Fibroblast of upper back skin (primary cell): ENCODE measurements at places on chromosomes 2 and 18.

- no peak for DNase-seq
Observed at GRCh38 chr2:233402346-233402745, 48.1 kb downstream of the DGKD start.

DNA sequence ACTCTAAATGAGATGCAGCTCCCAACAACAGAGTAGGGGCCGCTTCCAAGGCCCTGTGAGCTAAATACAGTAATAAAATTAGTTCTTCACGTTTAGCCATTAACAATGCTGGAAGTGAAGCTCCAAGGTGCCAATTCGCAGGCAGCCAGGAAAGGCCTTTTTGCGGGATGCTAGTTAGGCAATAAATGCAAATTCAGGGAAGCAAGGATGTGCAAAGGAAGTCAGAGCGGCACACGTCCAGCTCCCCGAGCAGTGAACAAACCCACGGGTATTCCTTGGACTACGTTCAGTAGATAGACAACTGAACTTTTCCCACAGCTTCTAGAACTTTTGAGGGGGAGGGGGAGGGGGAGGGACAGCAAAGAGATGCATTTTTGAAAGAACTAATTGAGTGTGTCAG lies 6.9 kb downstream of the ZNF516 start:
- DNase-seq, result peak; percentile 60

GRCh38 chr2:176115883-176116813 lies at the start of gene HOXD10:
HOXD10 (plus strand) TSS chr2:176116778; CDS start chr2:176116834, 56 bp downstream.
- peak; percentile 80 for DNase-seq

DNA sequence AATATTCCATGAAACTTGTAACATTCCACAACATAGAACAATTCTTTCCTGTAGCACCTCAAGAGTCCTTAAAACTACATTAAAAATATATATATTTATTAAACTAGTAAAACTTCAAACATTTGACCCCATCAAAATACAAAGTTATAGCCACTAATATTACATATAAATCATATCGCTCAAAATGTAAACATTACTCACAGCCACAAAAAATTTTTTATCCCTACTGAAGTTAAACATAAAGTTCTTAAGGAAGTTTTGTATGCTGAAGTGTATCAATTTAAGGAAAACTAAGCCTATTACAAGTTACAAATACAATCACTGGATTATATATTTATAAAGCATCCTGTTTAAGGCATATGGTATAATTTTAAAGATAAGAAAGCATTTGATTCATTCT lies 80.3 kb upstream of the DNER start:
- DNase-seq, result no peak

GRCh38 chr2:32849456-32850194 lies 97.1 kb upstream of the LTBP1 start:
- DNase-seq, result no peak

GRCh38 chr2:39232141-39232540 lies 11.6 kb downstream of the CDKL4 start:
- DNase-seq, result peak; percentile 26

- no peak for DNase-seq
Observed at GRCh38 chr2:46943881-46944798, 28.5 kb upstream of the MCFD2 start.

DNA sequence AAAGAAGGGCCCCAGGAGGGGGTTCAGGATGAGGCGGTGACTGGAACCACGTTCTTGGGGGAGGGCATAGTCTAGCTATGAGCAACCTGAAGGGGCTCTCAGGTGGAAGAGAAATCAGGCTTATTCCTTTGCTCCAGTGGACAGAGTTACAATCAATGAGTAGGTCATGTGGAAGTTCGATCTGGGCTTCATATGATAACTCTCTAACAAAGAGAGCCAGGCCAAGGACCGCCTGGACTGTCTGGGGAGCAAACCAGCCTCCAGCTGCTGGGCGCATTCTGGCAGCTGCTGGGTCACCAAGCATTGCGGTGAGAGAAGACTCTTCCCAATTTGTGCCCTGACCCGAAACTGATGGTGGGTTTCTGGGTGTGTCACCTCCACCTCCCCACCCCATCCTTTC lies 180.3 kb upstream of the SMAD2 start:
- no peak for DNase-seq

DNA sequence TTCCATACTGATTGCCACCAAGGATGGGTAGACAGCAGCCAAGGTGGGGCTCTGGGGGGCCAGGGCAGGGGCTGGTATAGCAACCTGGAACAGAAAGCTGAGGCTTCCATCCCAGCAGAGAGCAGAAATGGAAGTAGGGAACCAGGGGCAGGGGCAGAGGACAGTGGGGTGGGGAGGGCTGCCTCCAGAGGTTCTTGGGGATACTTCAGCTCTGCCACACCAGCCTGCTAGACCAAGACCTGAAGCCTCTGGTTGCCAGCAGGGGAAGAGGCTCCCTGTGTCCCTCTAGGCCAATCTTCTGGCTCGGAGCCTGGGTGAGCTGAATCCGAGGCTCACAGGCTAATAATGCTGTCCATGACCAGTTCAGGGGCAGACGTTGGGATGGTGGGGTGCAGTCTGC lies 329.0 kb downstream of the DYSF start:
- DNase-seq, result no peak

GRCh38 chr2:198861080-198861479 lies 596.7 kb downstream of the SATB2 start:
- DNase-seq, result no peak

DNA sequence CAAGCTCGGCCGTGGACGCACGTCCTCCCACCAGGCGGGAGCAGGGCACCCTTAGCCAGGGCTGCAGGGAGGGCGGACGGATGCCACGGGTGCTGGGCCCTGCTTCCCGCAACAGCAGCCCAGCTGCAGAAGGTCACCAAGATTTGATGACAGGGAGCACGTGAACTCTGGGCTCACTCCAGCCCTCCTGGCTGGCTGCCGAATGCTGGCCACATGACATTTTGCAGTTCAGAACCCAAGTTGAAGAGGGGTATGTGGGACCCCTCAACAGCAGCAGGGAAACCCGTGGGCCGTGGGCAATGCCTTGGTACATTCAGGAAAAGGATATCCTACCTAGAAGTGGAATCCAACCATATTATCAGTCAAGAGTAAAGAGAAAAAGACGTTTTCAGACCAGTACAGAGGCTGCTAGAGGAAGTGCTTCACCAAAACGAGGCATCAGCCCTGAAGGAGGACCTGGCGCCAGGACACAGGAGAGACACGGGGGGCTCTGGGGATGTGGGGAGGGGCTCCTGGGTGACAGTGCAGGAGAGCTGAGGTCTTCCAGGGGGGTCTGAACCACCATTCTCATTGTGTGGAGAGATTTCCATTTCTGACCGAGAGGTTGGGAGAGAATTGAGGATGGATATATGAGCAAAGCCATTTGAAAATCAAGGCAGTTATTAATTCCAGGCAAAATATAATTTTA lies 107.4 kb upstream of the CTDP1 start:
- no peak for DNase-seq

DNA sequence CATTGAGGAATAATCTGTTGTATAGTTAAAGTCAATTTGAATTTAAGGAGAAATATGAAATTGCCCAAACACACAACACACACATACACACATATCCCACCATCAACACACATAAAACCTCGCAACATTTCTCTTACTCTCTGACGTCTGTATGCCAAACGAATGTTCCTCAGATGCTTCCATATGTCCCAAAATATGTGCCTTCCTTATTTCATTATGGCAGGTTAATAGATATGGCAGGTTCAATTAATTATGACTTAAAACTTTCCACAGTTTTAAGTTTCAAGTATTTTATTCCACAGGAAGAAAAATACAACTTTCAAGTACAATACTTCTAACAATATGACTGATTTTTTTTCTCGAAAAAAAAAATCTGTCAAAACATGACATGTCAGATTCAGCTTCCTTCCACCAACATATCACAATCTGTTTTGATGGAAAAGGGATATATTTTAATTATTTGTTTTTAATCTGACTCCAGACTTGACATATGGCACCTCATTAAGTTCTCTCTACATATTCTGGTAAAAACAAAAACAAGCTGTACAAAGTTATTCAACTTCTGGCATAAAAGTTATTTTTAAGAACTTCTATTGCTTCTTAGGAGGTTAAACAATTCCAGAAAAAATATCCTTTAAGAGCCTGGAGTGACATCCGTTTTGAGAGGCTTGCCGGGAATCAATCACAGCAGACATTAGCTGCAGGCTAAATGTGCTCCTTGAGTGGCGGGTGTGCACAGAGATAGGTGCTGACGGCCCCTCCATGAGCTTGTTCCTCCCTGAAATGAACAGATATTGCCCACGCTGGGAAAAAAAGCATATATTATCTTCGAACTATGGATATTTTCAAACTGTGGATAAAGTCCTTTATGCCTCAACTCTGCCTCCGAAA lies 812.7 kb downstream of the DCDC2C start:
- no peak for DNase-seq

- no peak for DNase-seq
Observed at GRCh38 chr2:119516121-119516520, 8.2 kb downstream of the SCTR start.

DNA sequence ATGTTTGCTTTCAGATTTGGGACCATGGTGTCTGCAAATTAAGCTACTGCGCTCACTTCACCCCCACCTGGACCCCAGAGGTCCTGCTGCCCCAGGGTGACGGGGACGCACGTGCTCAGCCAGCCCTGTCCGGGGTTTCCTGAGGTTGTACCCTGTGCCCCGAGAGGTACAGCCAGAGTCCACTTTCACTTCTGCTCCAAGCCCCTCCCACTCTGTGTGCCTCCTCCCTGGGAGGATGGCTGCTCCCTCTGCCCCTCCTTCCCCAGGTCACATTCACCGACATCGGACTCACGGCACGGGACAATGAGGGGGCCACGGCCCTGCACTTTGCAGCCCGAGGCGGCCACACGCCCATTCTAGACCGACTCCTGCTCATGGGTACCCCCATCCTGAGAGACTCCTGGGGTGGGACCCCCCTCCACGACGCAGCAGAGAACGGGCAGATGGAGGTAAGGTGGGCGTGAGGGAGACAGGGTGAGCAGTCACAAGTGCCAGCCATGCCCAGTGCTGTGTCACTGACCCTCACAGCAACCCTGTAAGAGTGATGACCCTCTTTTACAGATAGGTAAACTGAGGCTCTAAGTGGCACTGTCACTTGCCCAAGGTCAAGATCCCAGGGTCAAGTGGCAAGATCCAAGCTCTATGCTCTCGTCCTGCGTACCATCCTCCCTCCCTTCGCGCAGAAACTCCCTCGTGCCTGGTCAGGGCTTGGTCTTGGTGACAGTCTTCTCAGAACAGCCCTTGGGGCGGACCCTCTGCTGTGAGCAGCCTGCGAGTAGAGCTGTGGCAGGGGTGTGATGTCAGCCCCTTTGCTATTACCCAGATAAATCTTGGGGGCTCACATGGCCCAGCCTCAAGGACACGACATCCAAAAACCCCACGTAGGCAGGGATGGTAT lies 7.6 kb downstream of the ESPNL start:
- DNase-seq, result no peak

- peak; percentile 64 for DNase-seq
Observed at GRCh38 chr2:18475884-18476283, 84.6 kb downstream of the RDH14 start.

GRCh38 chr2:128736689-128737545 lies 418.2 kb upstream of the HS6ST1 start:
- peak; percentile 76 for DNase-seq

- peak; percentile 81 for DNase-seq
Observed at GRCh38 chr2:176507786-176508185, 238.5 kb downstream of the MTX2 start.

- DNase-seq, result no peak
Observed at GRCh38 chr2:140108706-140109475, 1328.7 kb upstream of the NXPH2 start.

- no peak for DNase-seq
Observed at GRCh38 chr2:172929644-172930043, 146.0 kb upstream of the MAP3K20 start.

DNA sequence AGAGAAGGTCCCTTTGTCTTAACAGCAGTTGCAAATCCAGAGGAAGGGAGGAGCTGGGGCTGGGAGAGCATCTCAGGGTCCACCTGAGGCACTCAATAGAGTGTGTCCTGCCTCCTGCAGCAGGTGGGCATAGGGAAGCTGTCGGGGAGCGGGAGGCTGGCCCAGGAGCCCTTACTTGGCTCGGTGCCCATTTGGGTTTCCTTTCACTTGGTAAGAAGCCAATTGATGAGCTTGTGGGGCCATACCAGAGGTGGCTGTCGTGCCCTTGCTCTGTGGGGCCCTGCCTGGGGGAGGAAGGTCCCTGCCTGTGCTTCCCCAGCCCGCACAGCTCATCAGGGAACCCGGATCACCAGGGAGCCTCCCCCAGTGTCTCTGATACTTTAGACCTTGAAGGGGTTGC lies 229.7 kb downstream of the DYSF start:
- no peak for DNase-seq

GRCh38 chr2:222479859-222480258 lies 55.5 kb downstream of the SGPP2 start:
- no peak for DNase-seq

DNA sequence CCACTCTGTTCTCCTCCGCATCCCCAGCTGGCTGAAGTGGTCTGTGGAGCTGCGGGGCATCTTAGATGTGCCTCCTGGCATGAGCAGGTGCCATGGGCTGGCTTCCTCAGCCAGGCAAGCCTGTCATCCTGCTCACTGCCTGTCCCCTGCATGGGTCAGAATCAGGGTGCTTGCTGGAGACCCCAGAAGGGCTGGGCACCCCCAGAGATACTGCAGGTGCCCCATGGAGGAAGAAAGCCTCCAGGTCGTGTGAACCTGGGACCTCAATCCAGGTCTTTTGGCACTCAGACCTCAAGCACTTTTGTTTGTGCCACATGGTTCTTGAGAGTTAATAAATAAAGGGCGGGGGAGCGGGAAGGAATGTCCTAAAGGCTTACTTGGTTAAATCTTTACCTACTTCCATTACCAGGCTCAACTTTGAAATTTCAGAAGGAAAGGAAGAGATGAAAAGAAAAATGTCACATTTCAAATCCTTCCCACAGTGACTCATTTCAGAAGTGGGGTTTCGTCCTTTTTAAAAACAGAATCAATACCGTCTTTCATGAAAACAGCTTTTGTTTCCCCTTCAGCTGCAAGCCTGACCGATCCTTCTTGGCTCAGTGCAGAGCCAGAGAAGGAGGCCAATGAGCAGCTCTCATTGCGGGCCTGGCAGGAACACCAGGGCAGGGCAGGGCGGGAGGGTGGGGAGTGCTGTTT lies 69.9 kb downstream of the RHOB start:
- DNase-seq, result no peak

GRCh38 chr2:241532733-241533601 lies 24.6 kb upstream of the STK25 start:
- DNase-seq, result no peak

DNA sequence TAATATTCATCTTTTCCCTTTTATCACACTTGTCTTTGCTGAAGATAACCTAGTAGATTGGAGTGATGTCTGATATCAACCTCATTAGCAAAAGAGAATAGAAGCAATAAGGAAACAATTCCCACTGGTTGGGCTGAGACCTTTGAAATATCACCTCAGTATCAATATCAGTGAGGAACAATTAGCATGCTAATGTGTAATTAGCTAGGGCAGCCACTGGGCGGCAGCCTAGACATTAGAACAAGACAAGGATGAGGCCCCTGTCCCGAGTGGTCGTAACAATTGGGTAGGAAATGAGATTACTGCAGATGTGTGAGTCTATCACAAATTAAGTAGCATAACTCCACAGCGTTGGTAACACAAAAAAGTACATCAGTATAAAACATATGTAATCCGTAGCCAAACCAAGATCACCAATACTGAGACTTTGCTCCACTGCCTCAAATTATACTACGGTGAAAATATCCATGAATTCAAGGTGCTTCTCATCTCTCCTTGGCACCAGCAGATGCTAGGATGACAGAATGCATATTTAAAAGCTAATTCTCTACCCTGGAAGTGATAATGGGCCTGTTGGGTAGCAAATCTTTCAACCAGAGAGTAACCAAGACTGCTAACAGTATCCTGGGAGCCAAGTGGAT lies 99.1 kb downstream of the ALPK2 start:
- peak; percentile 73 for DNase-seq
